ENCODE measurements at places on chromosomes 7 and 10.

DNA sequence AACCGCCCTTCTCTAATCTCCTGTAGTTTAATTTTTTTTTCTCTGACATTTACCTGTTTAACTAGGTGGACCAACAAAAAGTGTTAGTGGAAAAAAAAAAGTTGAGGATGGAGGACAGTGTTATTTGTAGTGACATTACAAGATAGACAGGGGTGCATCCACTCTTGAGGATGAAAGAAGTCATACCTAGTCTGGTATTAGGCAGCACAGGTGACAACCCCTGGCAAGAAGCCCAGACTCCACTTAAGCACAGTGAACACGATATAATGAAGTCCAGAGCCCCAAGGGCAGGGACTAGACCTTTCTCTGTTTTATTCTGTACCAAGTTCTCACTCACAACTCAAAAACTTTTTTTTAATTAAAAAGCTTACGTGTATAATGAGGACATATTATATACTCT is 268.4 kb downstream of the GPR37 start:
- DNase-seq: no peak

- peak; percentile 94 for DNase-seq
Observed at GRCh38 chr10:3173171-3173878, 743 bp upstream of the PITRM1 start.

- no peak for DNase-seq
Observed at GRCh38 chr7:610531-611280, 91.1 kb upstream of the PDGFA start.

- DNase-seq: no peak
Observed at GRCh38 chr10:5570979-5571810, 46.4 kb downstream of the CALML3 start.

- DNase-seq: no peak
Observed at GRCh38 chr10:110789604-110790433, 81.9 kb upstream of the PDCD4 start.

GRCh38 chr7:90660819-90661218 is 64.7 kb downstream of the CDK14 start:
- no peak for DNase-seq

DNA sequence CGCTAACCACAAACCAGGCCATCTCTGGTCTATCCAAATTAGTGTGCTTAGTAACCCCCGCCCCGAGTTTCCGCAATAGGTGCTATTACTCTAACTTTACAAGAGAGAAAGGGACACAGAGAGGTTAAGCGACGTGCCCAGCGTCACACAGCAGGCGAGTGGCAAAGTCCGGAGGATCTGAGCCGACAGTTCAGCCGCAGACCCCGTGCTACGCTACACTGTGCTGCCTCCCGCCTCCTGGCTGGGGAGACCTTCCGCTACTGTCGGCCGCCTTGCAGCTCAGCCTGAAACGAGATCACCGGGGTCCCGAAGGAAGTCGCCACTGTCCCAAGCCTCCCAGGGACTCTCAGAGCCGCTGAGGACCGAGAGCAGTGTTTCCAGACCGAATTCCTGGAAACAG is 799 bp downstream of the INTS1 start:
- DNase-seq: no peak

GRCh38 chr10:131274883-131275282 is 36.6 kb downstream of the TCERG1L start:
- DNase-seq: no peak
